ENCODE measurements at places on chromosomes 5 and 9.

DNA sequence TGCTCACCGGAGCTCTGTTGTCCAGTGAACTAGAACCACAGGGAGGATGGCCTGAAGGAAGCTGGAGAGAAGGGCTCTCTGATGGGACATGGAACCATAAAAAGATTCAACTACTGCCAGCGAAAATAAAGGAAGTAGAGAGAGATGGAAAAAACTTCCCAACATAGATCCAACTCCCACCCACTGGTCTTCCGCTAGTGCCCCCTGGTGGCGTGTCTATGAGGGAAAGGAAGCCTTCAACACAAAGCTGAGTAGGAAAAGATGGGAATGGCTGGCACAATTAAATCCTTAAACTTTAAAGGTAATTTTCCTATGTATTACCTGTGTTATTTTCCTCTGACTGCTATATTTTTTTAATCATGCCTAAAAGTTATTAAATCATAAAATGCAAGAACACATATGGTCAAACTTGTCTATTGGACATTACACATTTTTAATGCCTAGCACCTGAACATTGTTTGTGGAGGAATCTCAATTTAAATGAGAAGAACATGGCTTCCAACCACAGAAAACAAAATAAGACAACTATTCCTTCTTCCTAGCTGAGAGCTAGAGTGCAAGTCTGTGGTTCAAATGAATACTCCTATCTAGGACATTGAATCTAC lies 51.5 kb downstream of the CEP120 start:
- DNase-seq: peak; percentile 29
- H3K4me3 ChIP-seq: no peak overlapping the region
- H3K27ac ChIP-seq: no peak overlapping the region
- no peaks in the 10 kb centered on the region for H3K4me1 ChIP-seq
- no peaks in the 10 kb centered on the region for H3K27me3 ChIP-seq

GRCh38 chr5:85967681-85968080 lies 650.1 kb upstream of the COX7C start:
- no peaks in the 10 kb centered on the region for H3K4me1 ChIP-seq
- no peaks in the 10 kb centered on the region for H3K27me3 ChIP-seq
- no peaks in the 10 kb centered on the region for H3K36me3 ChIP-seq
- DNase-seq: no peak
- H3K27ac ChIP-seq: no peak overlapping the region

GRCh38 chr9:120841930-120842684 lies 615 bp downstream of the PSMD5 start:
- peaks cover 8% of the 10 kb centered on the region for H3K4me1 ChIP-seq
- no peaks in the 10 kb centered on the region for H3K27me3 ChIP-seq
- peak overlapping the region; percentile 78 for H3K4me3 ChIP-seq

- no peaks in the 10 kb centered on the region for H3K36me3 ChIP-seq
- peak; percentile 60 for DNase-seq
- H3K27me3 ChIP-seq: no peaks in the 10 kb centered on the region
- peak within 1 kb of the TSS; percentile 82 for H3K4me3 ChIP-seq
- no peaks in the 10 kb centered on the region for H3K4me1 ChIP-seq
- peak within 1 kb of the TSS; percentile 96 for H3K27ac ChIP-seq
These were observed at the start of gene TUSC1 for GRCh38 chr9:25678147-25678666. Gene TUSC1 (minus strand): TSS chr9:25678444. CDS start chr9:25678312, 132 bp downstream.

DNA sequence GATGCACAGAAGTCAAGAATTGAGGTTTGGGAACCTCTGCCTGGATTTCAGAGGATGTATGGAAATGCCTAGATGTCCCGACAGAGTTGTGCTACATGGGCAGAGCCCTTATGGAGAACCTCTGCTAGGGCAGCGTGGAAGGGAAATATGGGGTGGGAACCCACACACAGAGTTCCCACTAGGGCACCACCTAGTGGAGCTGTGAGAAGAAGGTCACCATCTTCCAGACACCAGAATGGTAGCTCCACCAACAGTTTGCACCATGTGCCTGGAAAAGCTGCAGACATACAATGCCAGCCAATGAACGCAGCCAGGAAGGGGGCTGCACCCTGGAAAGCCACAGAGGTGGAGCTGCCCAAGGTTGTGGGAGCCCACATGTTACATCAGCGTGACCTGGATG lies 104.5 kb downstream of the STK32A start:
- H3K36me3 ChIP-seq: no peaks in the 10 kb centered on the region
- no peak for DNase-seq
- no peak overlapping the region for H3K4me3 ChIP-seq
- no peaks in the 10 kb centered on the region for H3K27me3 ChIP-seq

GRCh38 chr5:107456281-107456715 lies 214.4 kb downstream of the EFNA5 start:
- H3K27me3 ChIP-seq: no peaks in the 10 kb centered on the region
- no peak overlapping the region for H3K4me3 ChIP-seq

DNA sequence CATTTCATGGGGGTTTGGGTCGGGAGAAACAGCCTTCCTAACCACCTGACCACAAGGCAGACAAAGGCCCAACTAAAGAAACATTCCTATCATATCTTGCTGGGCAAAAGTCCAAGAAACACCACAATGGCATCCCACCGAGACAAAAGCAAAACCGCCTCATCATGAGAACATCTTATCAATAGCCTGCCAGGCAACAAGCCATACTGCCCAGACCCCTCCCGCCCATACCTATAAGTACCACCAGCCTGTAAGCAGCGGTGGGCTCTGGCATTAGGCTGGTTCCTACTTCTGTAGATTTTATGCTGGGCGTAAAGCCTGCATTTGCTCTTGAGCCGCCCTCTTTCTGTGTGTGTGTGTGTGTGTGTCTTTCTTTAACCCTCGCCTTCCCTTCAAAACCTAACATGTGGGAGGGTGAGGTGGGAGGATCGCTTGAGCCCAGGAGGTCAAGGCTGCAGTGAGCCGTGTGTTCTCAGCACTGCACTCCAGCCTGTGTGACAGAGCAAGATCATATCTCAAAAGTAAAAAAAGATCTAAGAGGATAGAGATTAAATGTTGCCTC lies 56.9 kb downstream of the PDE6A start:
- no peak overlapping the region for H3K4me3 ChIP-seq
- H3K27ac ChIP-seq: no peak overlapping the region
- no peaks in the 10 kb centered on the region for H3K36me3 ChIP-seq
- no peaks in the 10 kb centered on the region for H3K27me3 ChIP-seq

- H3K27ac ChIP-seq: no peak overlapping the region
- DNase-seq: no peak
- no peaks in the 10 kb centered on the region for H3K4me1 ChIP-seq
- no peaks in the 10 kb centered on the region for H3K36me3 ChIP-seq
- H3K27me3 ChIP-seq: no peaks in the 10 kb centered on the region
These were observed 22.8 kb downstream of the OSTF1 start for GRCh38 chr9:75111019-75111622.

DNA sequence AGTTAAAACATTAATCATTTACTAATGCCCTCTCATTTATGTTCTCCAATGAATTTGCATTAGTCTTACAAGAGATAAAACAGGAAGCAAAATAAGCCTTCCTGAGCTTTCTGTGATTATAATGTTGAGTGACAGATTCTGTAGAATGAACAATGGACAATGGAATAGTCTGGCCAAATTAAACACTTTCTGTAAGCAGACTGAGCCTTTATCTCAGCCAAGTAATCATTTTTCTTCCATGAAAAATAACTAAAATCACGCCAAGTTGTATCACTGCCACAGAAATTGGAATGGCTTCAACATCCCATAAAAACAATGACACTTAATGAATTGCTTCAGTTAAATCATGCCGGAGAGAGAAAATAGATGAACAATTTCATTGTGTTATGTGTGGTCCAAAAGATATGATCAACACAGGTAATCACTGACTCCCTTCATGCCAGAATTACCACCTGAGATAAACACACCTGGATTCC lies 63.0 kb downstream of the TSSK1B start:
- H3K27ac ChIP-seq: no peak overlapping the region
- no peak for DNase-seq

GRCh38 chr5:161625673-161626072 lies 59.8 kb upstream of the GABRA6 start:
- no peaks in the 10 kb centered on the region for H3K36me3 ChIP-seq
- no peaks in the 10 kb centered on the region for H3K27me3 ChIP-seq
- no peak overlapping the region for H3K27ac ChIP-seq
- DNase-seq: no peak
- H3K4me1 ChIP-seq: no peaks in the 10 kb centered on the region
- no peak overlapping the region for H3K4me3 ChIP-seq

- no peaks in the 10 kb centered on the region for H3K4me1 ChIP-seq
- H3K27me3 ChIP-seq: no peaks in the 10 kb centered on the region
- no peak for DNase-seq
- H3K36me3 ChIP-seq: no peaks in the 10 kb centered on the region
- no peak overlapping the region for H3K27ac ChIP-seq
- H3K4me3 ChIP-seq: no peak overlapping the region
These were observed 604.8 kb upstream of the BRINP1 start for GRCh38 chr9:119974026-119974425.

GRCh38 chr5:112346411-112347044 lies 72.5 kb downstream of the EPB41L4A start:
- no peaks in the 10 kb centered on the region for H3K27me3 ChIP-seq
- no peak for DNase-seq
- H3K4me3 ChIP-seq: no peak overlapping the region
- H3K4me1 ChIP-seq: no peaks in the 10 kb centered on the region
- H3K27ac ChIP-seq: no peak overlapping the region

- no peaks in the 10 kb centered on the region for H3K36me3 ChIP-seq
- H3K4me3 ChIP-seq: no peak overlapping the region
- H3K27me3 ChIP-seq: no peaks in the 10 kb centered on the region
- no peak for DNase-seq
- no peak overlapping the region for H3K27ac ChIP-seq
These were observed 740.7 kb downstream of the CETN3 start for GRCh38 chr5:89668821-89669220.

DNA sequence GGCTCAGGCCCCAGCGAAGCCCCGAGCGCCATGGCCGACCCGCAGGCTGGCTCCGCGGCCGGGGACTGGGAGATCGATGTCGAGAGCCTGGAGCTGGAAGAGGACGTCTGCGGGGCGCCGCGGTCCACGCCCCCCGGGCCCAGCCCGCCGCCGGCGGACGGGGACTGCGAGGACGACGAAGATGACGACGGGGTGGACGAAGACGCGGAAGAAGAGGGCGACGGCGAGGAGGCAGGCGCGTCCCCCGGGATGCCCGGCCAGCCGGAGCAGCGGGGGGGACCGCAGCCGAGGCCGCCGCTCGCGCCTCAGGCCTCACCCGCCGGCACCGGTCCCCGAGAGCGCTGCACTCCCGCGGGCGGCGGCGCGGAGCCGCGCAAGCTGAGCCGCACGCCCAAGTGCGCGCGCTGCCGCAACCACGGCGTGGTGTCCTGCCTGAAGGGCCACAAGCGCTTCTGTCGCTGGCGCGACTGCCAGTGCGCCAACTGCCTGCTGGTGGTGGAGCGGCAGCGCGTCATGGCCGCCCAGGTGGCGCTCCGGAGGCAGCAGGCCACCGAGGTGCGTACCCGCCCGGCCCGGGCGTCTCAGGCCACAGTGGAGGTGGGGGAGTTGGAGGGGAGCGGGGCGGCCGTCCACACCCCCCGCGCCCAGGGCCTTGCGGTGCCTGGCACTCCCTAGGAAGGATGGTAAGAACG lies 1.6 kb downstream of the DMRT2 start:
- peak overlapping the region; percentile 18 for H3K27ac ChIP-seq
- no peak for DNase-seq
- peak overlapping the region; percentile 2 for H3K4me3 ChIP-seq
- peaks cover 65% of the 10 kb centered on the region for H3K4me1 ChIP-seq

- H3K4me3 ChIP-seq: peak overlapping the region; percentile 63
- H3K36me3 ChIP-seq: peaks cover 34% of the 10 kb centered on the region
- DNase-seq: no peak
- no peaks in the 10 kb centered on the region for H3K27me3 ChIP-seq
These were observed 1.1 kb downstream of the POMT1 start for GRCh38 chr9:131503626-131504465.

- H3K27ac ChIP-seq: no peak overlapping the region
- no peaks in the 10 kb centered on the region for H3K4me1 ChIP-seq
- no peaks in the 10 kb centered on the region for H3K36me3 ChIP-seq
- DNase-seq: no peak
These were observed 8.9 kb upstream of the PTAR1 start for GRCh38 chr9:69768716-69769115.

DNA sequence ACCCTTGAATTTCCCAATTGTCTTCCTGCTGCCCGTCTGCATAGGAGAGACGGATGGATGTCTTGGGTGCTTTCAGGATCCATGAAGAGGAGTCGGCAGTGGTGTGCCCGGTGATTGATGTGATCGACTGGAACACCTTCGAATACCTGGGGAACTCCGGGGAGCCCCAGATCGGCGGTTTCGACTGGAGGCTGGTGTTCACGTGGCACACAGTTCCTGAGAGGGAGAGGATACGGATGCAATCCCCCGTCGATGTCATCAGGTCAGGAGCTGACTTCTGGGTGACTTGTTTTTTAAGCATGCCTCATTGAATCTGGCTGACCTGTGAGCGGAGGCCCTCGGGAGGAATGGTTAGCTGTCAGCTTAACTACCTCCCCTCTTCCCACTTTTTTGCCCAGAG lies 24.2 kb downstream of the GALNT12 start:
- H3K4me3 ChIP-seq: no peak overlapping the region
- H3K4me1 ChIP-seq: peaks cover 7% of the 10 kb centered on the region
- DNase-seq: no peak
- no peaks in the 10 kb centered on the region for H3K36me3 ChIP-seq
- H3K27ac ChIP-seq: no peak overlapping the region

- H3K36me3 ChIP-seq: no peaks in the 10 kb centered on the region
- H3K4me3 ChIP-seq: no peak overlapping the region
- no peak for DNase-seq
- no peak overlapping the region for H3K27ac ChIP-seq
- H3K27me3 ChIP-seq: no peaks in the 10 kb centered on the region
These were observed 18.6 kb upstream of the TJP2 start for GRCh38 chr9:69155341-69156030.

- no peaks in the 10 kb centered on the region for H3K27me3 ChIP-seq
- peaks cover 41% of the 10 kb centered on the region for H3K4me1 ChIP-seq
- H3K27ac ChIP-seq: no peak overlapping the region
These were observed 14.3 kb downstream of the YTHDC2 start for GRCh38 chr5:113527746-113528145.

DNA sequence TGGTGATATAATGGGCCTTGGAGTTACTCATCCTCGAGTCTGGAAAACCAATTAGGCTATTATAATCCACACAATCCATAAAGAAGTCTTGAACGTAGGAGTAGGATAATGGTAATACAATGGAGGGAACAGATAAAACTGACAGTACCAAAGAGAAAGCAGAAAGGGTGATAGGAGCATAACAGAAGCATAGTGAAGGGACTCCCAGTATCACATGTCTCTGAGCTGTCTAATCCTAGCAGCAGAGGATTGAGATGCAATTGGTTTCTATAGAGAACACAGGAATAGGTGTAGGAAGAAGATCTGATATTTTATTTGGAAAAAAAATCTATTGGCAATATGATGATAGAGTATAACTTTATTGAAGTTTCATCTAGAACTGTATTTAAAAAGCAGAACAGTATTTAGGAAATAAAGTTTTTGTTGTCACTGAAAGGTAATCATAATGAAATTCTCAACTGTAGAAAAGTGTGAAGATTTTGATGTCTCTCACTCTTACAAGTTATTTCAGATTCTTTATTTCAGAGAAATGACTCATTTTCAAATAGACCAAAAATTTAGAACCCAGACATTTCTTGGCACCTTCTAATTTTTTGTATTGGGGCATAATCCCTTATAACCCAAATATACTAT lies 25.4 kb downstream of the SRFBP1 start:
- DNase-seq: no peak
- no peaks in the 10 kb centered on the region for H3K27me3 ChIP-seq
- H3K36me3 ChIP-seq: no peaks in the 10 kb centered on the region
- H3K4me3 ChIP-seq: no peak overlapping the region
- no peaks in the 10 kb centered on the region for H3K4me1 ChIP-seq
- H3K27ac ChIP-seq: no peak overlapping the region

All from tibial nerve (tissue), 4 donors.